Calu3 (cell line): ENCODE measurements at places on chromosomes 2 and 18.

GRCh38 chr2:72963423-72964145 is 46.3 kb downstream of the EMX1 start:
- no peak for DNase-seq

GRCh38 chr2:183229386-183229785 is 105.1 kb downstream of the NUP35 start:
- DNase-seq, result no peak

DNA sequence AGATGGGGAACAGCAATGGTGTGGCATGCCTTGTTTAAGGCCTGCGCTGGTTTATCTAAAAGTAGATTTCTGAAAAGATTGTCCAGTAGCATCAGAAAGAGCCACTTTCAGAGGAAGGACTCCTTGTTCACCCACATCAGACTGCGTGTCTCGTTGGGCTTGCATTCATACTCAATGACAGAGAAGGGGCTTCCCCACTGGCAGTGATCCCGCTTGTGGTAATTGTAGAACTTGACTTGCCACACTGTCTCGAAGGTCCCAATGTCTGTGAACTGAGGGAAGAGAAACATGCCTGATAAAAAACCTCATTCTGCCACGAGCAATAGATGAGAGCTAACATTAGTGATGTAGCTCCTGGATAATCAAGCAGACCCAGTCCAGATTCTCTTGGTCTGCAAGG is 26.0 kb downstream of the CNRIP1 start:
- no peak for DNase-seq

- DNase-seq, result no peak
Measured at GRCh38 chr2:73730810-73731209, 6.3 kb downstream of the TPRKB start.

DNA sequence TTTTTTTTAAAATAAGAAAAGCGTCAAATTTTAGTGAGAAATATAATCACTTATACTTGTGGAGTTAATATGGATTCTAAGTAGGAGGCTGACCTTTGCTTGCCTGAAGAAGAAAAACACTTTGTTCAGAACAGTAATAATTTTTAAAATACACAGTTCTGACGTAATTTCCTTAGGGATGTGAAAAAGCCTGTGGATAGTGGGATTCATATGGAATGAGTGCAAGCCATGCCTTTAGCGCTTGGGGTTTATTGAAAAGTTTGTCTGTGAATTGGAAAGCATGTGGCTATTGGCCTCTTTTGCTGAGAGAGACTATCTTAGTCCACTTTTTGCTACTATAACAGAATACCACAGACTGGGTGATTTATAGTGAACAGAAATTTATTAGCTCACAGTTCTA is 151.3 kb downstream of the CCDC85A start:
- DNase-seq, result no peak

DNA sequence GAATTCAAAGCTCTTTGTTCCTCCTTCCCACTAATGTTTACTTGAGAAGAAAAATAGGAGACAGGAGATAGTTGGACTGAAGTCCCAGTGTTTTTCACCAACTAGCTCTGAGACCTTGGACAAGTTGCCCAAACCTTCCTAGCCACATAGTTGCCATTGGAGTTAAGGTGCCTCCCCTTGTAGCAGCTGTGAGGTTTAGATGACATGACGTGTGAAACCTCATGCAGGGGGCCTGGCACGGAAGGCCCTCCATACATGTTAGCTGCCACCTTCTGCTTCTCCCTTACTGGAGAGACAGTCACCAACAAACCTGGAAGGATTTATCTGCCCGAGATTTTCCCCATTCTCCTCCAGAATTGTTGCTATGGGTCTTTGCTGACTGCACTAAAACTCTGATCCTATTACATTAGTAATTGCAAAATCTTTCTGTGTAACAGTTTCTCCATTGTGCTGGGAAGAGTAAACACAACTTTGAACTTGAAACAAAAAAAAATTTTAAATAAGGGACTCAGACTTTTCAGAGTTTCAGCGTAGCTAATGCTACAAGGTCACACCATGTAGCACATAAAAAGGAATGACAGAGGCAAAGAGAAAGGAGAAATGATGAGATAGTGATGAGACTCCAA is 23.8 kb upstream of the CABYR start:
- no peak for DNase-seq

GRCh38 chr18:11516751-11517503 is 92.5 kb upstream of the SLC35G4 start:
- DNase-seq, result no peak
